ENCODE measurements at places on chromosomes 4 and X.

- no peak for DNase-seq
These were observed 605.4 kb upstream of the LCORL start for GRCh38 chr4:18626996-18627395.

DNA sequence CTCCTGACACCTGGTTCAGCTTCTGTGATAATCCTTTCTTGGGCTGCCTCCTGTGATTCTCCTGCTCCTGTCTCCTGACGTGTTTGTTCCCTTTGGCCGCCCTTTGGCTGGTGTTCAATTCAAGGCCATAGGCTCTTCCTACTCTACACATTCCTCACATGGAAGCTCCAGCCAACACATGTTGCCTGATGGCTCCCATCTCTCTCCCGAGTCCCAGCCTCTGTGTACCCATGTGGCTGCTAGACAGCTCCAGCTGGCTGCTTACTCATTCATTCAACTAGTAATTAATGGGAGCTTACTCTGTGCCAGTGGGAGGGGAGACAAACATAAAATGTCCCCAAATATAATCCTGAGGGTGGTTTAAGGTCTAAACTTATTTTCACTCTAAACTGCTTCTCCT is 9.2 kb upstream of the MED28 start:
- DNase-seq: no peak

- no peak for DNase-seq
These were observed 7.2 kb upstream of the LNX1 start for GRCh38 chr4:53598483-53598882.

DNA sequence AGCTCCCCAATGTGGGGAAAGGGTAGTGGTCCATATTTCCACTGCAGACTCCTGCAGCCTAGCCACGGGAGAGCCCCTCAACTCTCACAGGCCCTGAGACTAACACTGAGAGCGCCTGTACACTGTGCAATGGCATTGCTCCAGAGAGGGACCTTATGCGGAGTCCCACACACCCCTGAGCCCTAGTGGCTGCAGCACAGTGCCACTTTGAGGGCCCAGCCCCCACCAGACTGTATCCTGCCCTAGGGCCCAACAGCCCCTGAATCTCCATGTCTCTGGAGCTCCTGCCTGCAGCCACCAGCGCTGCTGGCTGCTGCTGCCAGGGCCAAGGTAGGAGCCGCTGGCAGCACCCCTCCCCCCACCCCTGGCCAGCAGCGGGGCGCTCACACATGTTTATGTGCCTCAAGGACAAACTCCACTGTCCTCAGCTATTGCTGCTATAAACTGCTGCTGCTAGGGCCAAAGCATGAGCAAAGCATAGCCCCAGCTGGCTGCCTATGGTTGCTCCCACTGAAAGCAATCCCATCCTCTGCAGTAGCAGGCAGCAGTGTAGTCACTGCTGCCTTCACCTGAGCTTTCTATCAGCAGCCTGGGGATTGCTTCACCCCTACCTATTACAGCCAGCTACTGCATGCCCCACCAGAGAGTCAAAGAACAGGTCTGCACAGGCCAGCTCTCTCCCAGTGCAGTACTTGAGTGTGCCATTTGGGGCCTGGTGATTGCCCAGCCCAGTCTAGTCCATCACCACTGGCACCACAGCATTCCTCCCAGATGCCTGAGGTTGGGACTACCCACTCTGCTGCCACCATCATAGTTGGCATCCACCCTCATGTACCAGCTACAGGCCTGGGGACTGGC is 24.3 kb downstream of the TMEM154 start:
- no peak for DNase-seq

DNA sequence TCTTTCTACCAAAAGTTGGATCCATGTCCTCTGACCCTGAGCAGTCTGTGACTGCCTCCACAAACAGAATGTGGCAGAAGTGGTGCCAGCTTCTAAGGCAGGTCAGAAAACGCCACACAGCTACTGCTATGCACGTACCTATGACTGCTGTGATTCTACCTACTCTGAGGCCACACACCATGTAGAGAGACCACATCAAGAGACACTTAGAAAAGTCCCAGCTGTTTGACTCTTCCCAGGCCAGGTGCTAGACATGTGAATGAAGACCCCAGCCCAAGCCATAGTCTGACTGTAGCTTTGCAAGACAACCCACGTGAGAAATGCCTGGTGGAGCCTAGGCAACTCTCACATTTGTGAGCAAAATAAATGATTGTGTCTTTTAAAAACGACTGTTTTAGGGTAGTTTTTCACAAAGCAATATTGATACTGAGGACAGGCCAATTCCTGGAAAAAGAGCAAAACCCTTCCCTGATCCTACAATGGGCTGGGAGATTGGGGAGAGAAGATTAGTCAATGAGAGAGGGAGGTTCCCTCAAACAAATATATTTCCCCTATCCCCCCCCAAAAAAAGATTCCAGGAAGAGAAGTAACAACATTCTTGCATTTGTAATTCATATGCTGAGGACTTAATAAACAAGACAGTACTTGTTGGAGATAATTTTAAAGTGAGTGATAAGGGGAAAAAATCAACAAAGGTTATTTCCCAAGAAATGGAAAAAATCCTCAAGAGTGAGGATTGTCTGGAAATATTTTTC is 33.3 kb downstream of the FRYL start:
- DNase-seq: no peak

GRCh38 chrX:139759637-139760036 is 51.7 kb upstream of the MCF2 start:
- DNase-seq: no peak

- no peak for DNase-seq
These were observed 14.5 kb downstream of the TSPAN7 start for GRCh38 chrX:38575888-38576287.

DNA sequence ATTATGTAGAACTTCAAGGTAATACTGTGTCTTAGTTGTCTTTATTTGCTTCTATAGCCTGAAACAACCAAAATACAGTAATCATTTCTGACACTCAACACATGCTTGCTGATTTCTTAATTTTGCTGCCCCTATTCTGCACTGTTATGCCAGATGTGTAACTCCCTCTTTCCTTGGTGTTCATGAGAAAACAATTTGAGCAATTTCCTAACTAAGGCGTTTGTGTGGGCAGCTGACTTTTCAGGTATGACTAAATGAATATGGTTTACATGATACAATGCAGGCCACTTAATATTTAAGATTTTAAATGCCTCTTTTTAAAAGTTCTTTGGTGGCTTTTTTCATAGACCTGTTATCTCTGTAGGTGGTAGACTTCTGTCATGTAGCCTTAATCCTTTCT is 46.1 kb upstream of the CENPE start:
- DNase-seq: no peak

DNA sequence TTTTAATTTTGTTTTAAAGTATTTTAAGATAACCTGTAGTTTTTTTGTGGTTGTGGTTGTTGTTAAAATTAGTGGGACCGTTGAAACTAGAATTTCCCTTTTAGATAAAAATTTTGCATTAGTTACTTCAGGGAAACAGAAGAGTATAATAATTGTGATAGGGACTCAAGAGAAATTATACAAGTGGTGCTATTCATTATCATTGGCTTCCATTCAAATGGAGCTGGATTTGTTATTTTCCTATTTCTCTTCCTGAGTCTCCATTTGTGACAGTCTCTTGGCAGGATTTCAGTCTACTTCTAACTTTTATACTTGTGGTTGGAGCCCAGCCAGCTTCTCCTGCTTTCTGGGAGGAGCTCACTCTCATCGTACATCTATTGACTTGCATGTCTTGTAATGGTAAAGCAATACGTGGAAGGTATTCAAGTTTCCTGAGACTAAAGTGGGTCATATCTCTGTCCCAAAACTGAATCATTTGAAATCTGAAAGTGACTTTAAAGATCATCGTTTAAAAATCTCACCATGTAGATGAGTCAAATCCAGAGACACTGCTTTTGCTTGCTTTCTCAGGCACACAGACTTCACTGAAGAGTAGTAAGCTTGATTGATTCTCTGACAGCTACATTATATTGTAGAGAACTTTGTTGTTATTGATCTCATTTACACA is 155.8 kb downstream of the RPA4 start:
- peak; percentile 21 for DNase-seq

- no peak for DNase-seq
These were observed 909 bp downstream of the RTL5 start for GRCh38 chrX:72130762-72131250.

DNA sequence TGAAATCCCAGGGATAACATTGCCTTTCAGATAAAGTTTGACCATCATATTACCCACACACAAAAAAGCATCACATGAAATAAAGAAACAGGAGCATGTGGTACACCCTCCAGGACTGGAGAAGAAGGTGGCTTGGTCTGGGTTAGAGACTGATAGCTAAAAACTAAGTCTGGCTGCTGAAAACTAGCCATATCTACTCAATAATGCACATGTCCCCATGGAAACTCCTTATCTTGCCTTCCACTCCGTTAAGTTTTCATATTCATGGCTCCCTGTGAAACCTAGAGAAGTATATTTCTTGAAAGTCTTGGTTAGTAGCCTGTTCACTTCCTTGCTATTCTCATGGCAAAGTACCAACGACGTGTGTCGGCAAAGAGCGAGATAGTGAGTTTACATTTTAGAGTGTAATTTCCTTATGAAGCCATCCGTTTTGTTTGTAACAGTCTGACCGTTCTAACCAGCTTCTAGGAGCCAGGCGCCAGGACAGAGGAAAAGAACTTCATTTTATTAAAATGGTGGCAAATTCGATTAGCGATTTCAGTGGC is 6.7 kb upstream of the DCTD start:
- DNase-seq: no peak

DNA sequence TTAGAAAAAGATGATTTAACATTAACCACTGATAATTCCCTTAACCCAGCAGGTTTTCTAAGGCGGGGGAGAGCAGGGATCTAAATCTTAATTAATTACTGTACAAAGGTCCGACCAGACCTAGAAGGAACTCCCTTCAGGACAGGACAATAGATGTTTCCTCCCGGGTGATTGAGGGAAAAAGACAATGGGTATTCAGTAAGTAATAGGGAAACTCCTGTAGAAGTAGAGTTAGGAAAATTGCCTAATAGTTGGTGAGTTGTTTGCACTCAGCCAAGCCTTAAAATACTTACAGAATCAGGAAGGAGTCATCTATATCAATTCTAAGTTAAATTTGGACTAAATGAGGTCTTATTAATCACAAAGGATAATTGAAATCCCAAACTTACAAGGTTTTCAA is 5.8 kb upstream of the SRD5A3 start:
- no peak for DNase-seq

GRCh38 chrX:134024686-134025377 is 39.4 kb upstream of the GPC3 start:
- DNase-seq: no peak

DNA sequence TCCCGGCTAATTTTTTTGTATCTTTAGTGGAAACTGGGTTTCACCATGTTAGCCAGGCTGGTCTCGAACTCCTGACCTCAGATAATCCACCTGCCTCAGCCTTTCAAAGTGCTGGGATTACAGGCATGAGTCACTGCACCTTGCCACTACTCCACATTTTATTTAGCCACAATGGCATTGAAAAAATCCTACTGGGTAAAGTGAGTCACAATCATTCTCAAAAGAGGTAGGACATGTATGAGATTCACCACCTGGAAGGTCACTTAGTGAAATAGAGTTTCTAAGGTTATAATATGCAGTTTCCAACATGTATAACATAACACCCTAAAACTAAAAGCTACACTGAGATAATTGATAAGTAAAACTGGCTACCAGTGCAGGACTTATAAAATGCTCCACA is 159.2 kb downstream of the BTC start:
- DNase-seq: no peak

DNA sequence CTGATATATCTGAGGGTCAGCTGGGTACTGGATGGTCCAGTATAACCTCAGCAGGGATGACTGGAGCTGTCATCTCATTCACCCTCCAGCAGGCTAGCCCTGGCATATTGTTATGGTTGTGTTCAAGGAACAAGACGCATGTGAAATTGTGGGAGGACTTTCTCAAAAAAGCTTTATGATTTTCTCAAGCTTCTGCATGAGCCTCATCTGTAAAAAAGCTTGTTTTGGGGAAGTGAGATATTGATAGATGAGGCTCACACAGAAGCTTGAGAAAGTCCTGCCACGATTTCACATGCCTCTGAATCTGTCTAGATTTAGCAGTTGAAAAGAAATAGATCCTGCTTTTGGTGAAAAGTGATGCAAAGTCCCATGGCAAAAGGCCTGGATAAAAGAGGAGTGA is 93.4 kb downstream of the SPCS3 start:
- DNase-seq: no peak

- no peak for DNase-seq
These were observed 97.5 kb upstream of the STOX2 start for GRCh38 chr4:183807420-183808096.

- DNase-seq: no peak
These were observed 172.9 kb downstream of the DCLK2 start for GRCh38 chr4:150250998-150251651.

DNA sequence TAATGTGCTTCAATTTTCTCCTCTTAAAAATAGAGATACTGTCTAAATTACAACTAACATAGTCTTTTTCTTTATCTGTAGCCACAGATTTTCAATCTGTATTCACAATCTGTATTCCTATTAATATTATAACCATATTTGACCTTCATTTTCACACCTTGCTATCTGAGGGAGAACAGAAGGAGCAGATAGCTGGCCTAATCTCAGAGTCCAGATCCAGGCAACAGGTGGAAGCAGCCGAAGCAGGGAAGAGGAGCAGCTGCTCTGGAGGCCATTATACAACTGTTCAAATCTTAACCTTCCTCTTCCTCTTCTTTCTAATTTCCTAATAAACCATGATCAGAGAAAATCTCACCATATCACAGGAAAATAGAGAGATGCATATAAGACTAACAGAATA is 14.2 kb downstream of the SEPSECS start:
- no peak for DNase-seq

- DNase-seq: no peak
These were observed 446.4 kb downstream of the RPA4 start for GRCh38 chrX:97330151-97330550.

DNA sequence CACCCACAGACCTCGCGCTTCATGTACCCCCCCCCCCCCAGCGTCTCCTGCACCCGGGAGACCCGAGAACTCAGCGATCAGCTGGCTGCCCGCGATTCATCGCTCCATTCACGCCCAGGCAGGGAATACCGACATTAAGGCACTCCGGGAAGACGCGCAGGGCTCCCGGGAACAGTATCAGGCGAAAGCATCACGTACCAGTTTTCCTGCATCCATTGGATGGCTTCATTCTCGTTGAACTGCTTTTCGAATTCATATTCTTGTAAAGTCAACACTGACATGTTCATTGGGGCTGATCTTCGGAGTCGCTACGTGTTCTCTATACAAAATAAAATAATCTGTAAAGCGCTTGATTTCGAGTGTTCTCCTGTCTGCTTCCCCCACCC is 373 bp downstream of the ELOVL6 start:
- DNase-seq: no peak

- DNase-seq: no peak
These were observed 57.7 kb downstream of the TBL1X start for GRCh38 chrX:9522378-9523155.

GRCh38 chr4:184895012-184895695 is 69.4 kb upstream of the ACSL1 start:
- DNase-seq: no peak

GRCh38 chrX:68409194-68409593 is 24.1 kb downstream of the OPHN1 start:
- no peak for DNase-seq

- no peak for DNase-seq
These were observed 755.4 kb upstream of the HTR2C start for GRCh38 chrX:113828470-113828869.

GRCh38 chr4:179941911-179942310 is 2301.3 kb upstream of the TENM3 start:
- DNase-seq: no peak
